ENCODE measurements at places on chromosomes 11 and 22.

DNA sequence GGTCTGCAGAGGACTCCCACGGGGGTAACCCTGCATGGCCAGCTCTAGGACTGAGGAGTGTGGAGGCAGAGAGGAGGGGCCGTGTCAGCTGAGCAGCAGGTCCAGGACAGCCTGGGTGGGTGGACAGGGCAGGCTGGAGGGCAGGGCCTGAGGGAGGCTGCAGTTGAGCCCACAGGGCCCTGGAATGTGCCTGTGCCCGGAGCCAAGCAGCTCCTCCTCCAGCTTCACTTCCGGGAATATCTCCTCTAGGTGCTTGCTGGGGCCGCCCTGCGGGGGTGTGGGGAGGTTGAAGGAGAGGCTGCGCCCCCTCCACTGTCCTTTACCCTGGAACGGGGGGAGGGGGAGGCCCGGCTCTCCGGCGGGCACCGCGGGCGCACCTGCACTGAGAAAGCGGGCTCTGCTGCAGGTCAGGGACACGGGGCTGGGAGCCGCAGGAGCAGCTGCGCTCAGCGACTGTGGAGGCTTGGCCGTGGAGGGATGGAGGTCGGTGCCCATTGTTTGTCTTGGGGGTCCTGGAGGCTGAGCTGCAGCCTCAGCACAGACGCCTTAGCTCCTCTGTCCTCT is 1293.2 kb downstream of the BRD1 start:
- DNase-seq: no peak

GRCh38 chr22:31651664-31652063 is 10.4 kb downstream of the PISD start:
- no peak for DNase-seq

- DNase-seq: no peak
Observed at GRCh38 chr11:7364660-7365059, 113.0 kb downstream of the SYT9 start.

- DNase-seq: no peak
Observed at GRCh38 chr22:35116817-35117216, 50.9 kb downstream of the ISX start.

DNA sequence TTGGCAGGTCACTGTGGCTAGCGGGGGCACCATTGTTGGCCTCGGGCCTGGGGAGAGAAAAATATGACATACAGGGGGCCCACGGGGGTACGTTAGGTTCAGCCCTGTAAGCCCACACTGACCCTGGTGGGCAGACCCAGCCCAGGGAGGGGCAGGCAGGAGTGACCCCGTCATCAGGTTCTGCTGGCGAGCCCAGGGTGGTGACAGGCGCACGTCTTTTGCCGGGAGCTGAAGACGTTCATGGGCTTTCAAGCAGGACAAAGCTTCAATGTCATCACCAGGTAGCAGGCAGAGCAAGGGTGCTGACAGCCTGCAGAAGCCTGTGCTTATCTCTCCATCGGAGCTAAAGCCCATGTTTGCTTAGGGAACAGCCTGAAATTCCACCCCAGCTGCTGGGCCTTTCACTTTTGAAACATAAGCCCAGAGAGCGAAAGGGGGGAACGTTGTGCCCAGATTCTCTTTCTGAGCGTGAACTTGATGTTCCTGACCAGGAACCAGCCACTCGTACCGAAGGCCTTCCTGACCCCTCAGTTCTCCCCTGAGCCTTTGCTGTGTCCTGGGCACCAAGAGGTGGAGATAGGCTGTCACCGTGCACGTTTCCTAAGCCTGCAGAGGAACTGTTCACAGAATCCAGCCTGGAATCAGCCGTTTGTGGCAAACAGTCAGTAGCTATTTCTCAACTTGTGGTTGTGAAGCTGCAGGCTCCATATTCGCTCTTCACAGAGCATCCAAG is 74.0 kb upstream of the ATXN10 start:
- no peak for DNase-seq

DNA sequence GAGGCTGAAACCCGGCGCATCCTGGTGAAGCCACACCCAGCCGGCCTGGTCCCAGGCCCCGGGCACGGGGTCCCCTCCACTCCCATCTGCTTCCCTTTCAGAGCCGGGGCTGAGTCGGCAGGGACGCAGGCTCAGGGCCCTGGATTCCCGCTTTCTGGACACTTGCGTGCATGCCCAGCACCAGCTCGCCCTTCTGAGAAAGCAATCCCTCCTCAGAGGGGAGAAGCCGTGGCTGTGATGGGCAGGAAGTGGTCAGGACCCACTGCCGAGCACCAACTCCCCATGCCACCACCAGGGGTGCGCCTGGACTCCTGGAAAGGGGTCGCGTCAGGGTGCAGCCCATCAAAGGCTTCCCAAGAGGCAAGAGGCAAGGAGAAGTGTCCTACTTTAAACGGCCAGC is 15.1 kb downstream of the CDKN1C start:
- DNase-seq: no peak

- peak; percentile 42 for DNase-seq
Observed at GRCh38 chr22:35470903-35471321, 69.7 kb upstream of the RASD2 start.

GRCh38 chr11:85750646-85751045 is 60.3 kb downstream of the SYTL2 start:
- no peak for DNase-seq

DNA sequence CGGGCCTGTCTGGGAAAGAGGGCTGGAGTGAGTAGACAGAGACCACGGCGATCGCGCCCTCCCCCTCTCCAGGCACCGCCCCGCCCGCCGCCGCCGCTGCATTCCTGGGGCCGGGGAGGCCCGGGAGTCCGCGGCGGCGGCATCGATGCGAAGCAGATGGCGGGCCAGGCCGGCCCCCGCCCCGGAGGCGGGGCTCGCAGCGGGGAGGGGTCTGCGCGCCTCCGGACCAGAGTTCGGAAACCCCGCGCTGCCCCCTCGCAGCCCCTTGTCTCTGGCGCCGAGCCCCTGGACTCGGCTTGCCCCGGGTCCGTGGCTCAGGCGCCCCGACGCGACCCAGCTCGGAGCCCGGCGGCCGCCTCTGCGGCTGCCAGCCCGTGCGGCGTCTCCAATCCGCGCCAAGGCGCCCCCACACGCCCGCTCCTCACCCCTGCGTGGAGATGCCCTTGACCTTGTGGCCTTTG is 1.3 kb downstream of the SCARF2 start:
- no peak for DNase-seq

Data from NAMALWA (cell line).